ENCODE measurements at places on chromosomes 12 and 14.
A peak's percentile ranks its signal among the peaks of the same experiment; 100 is the strongest.

- DNase-seq = no peak
Measured at GRCh38 chr14:104105071-104105821, 19.7 kb downstream of the ASPG start.

DNA sequence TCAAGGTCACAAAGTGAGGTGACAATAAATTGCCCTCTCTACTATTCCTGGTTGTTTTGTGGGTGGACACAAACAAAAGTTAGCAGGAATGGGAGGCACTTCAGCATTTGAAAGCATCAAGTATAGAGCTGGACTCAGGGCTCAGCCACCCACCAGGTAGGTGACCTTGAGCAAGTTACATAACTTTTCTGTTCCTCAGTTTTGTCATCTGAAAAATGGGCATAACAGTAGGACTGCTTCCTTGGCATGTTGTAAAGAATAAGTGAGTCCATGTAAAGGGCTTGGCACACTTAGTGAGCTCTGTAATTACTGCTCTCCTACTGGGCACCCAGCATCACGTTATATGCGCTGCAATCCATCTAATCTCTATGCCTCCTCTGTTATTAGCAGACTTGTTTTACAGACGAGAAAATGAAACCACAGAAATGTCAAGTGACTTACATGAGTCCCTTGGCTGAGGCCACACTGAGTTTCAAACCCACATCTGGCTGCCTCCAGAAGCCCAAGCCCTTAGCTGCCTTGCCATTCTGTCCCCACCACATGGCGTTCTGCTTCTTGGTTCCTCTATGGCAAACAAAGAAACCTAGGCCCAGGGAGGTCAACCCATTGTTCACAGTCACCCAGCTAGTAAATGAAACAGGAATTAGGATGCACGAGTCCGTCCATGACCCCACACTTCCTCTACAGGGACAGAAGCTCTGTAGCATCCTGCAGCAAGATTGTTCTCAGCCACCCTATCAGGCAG is 63.2 kb upstream of the SLC24A4 start:
- no peak for DNase-seq

- no peak for DNase-seq
Measured at GRCh38 chr12:129312048-129312447, 458.8 kb downstream of the GLT1D1 start.

- DNase-seq = no peak
Measured at GRCh38 chr12:130595566-130595965, 120.5 kb downstream of the RIMBP2 start.

- DNase-seq = no peak
Measured at GRCh38 chr14:85533023-85533860, 3.3 kb downstream of the FLRT2 start.

DNA sequence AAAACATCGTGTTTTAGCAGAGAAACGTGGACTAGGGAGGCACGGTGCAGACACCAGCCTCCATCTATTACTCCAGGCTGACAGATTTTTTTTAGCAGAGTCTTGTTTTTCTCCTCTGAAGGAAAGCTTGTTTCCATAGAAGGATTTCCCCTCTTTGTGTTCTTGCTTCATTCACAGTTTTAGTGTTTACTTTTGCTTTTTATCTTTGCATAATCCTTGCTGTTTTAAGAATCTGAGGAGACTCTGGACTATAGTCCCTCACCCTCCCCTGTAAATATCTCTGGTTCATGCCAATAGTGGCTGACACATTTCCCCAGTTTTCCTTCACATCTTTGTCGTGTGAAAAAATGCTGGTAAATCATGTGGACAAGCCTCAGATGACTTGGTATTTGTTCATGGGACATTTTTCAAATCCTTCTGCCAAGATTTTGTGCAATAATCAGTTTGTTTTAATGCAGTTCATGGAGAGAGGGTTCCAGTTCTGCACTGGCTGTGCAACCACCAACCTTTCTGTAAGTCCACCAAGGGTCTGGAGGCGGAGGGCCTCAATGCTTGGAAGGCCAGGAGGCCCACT is 39.9 kb upstream of the TMCC3 start:
- no peak for DNase-seq

DNA sequence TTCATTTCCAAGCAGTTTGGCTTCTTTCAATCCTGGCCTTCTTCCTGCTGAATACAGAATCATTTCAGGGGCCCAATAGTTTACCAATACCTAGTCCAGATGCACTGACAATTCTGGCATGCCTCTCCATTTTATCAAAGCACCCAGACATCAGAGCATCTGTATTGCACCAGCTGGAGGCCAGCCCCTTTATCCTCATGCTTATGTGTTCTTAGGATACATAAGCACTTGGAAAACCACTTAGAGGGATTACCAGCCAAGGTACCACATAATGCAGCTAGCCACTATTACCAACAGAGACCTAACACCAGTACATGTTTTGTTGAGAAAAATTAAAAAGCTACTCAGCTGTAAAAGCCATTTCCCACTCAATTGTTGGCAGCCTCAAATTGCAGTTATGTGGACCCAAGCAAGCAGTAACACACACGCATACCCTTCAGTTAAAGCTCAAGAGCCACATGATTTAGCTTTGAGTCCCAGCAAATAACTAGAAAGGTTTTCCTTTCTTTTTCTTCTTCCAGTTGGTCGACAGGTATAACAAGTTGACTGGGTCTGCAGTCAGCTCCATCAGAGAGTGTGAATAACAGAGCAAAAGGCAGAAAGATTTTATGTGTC is 263.8 kb downstream of the DIO2 start:
- no peak for DNase-seq

GRCh38 chr14:65709576-65709975 is 297.0 kb downstream of the FUT8 start:
- no peak for DNase-seq

DNA sequence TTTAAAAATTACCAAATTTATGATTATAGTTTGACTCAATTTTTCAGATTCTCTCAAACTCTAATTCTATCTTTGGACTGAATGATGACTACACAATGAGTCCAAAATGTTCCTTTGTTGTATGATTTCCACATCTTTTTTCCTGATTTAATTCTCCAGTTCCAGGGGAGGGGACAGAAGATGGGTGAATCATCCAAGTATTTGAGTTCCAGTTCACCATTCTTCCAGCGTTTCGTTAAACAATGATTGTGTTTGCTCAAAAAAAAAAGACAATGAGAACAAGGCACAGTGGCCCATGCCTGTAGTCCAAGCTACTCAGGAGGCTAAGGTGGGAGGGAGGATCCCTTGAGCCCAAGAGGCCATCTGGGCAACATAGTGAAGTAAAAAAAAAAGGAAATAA is 23.8 kb downstream of the BAZ1A start:
- no peak for DNase-seq

- no peak for DNase-seq
Measured at GRCh38 chr12:94762259-94762942, 112.0 kb upstream of the TMCC3 start.

DNA sequence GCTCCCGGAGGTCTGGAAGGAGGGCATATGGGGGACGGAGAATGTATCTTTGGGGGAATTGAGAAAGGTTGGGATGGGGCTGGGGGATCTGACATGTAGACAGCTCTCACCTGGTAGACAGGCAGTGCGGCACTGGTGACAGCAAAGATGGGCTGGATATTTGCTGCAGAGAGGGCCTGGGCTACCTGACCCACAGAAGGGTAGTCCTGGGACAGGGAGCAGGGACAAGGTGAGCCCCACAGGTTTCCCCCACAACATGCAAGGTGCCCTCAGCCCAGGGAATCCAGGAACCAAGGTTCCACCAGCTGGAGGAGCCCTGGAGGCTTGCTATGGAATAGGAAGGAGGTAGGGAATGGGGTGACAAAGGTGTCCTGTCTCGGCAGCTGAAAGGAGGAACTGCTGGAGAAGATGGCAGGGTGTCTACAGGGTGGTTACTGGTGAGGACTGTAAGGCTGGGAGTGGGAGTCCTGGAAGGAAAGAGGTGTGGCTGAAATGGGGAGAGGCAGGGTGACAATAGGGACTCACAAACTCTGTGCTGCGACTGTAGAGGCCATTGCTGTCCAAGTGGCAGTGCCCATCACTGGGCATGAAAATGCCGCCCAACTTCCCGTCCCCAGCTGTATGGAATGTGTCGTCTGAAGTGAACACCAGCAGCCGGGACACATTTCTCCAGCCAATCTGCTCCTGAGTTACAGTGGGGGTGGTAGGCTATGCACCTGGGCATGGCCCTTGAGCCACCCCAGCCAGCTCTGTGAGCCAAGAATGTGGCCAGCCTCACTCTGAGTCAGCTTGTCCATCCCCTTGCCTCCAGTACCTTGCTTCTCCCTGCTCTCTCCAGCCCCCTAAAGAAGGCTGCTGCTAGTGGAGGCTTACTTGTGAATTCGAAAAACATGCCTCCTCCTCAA is 11.3 kb downstream of the ITGB7 start:
- DNase-seq = no peak

- no peak for DNase-seq
Measured at GRCh38 chr12:123134826-123135225, 16.1 kb downstream of the PITPNM2 start.

DNA sequence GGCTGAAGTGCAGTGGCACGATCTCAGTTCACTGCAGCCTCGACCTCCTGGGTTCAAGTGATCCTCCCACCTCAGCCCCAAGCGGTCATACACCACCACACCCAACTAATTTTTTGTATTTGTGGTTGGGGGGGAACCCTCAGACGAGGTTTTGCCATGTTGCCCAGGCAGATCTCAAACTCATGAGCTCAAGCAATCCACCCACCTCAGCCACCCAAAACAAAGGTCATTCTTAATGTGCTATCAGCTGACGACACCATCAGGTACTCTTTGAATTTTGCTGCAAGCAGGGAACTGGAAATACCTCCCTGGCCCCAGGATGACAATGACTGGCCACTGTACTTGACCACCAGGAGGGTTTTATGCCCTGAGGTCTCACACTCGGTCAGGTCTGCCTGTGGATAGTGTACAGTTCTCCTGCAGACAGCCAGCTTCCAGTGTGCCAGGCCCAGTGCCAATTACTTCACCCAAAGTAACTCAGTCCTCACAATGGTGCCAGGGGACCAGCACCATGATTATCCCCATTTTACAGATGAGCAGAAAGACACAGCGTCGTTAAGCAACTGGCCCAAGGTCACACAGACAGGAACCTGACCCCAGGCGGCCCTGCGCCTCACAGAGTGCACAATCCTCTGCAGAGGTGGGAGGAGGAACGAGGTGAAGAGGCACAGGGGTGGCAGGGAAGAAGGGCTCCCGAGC is 42.9 kb downstream of the ITPK1 start:
- DNase-seq = no peak

- no peak for DNase-seq
Measured at GRCh38 chr12:62643486-62643885, 176.9 kb downstream of the MON2 start.

DNA sequence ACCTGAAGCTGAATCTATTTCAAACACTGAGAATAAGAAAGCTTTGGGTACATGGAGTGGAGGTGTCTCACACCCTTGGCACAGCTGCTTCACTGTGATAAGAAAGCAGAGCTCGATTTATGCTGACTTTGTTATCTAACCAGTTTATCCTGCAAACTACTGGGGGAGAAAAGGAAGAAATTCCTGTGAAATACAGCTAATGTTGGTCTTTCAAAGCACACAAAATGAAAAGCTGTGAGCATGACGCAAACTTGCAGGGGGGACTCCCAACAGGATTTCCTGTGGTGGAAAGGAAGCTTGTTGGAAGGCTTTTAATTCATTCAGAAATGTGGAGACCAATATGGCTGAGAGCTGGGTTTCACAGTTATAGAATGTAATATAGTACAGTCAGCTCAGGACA is 53.4 kb downstream of the SRGAP1 start:
- no peak for DNase-seq

GRCh38 chr12:72499244-72499643 is 227.1 kb downstream of the TRHDE start:
- no peak for DNase-seq

- no peak for DNase-seq
Measured at GRCh38 chr12:32566663-32567295, 112.3 kb upstream of the DNM1L start.

DNA sequence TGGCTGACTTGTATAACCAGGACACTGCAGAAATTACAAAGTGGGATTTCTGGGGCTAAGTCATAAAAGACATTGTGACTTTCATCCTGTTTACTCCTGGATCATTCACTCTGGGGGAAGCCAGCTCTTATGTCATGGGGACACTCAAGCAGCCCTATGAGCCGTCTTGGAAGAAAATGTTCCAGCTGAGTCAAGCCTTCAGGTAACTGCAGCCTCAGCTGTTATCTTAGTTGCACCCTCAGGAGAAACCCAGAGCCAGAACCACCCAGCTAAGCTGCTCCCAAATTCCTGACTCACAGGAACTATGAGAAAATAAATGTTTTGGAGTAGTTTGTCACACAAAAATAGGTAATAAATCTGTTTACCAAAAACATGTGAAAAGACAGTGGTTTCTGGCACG is 43.1 kb upstream of the GXYLT1 start:
- no peak for DNase-seq

DNA sequence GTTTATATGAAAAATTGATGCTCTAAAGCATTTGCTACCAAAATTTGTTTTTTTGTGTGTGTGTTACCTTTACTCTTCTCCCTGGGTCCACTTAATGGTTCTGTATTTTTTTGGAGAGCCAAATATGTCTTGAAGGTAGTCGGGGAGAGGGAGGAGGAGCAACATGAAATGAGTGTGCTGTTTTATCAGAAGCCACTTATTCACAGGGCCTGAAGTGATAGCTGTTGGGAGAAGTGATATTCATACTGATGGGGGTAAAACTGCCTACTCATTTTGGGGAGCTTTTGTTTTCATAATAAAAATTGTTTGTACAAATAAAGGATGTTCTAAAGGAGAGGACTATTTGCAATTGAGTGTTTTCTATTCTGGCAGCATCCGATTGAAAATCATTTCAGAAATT is 29.2 kb downstream of the CRADD start:
- no peak for DNase-seq

- no peak for DNase-seq
Measured at GRCh38 chr12:5556033-5556614, 124.2 kb downstream of the NTF3 start.

GRCh38 chr12:42741771-42742510 is 152.4 kb upstream of the PRICKLE1 start:
- DNase-seq = peak; percentile 46

- no peak for DNase-seq
Measured at GRCh38 chr12:92047393-92047826, 98.2 kb downstream of the BTG1 start.

GRCh38 chr12:66120477-66120876 is 10.1 kb downstream of the LLPH start:
- no peak for DNase-seq

GRCh38 chr12:12927211-12928079 is 24.5 kb downstream of the GPRC5D start:
- no peak for DNase-seq

DNA sequence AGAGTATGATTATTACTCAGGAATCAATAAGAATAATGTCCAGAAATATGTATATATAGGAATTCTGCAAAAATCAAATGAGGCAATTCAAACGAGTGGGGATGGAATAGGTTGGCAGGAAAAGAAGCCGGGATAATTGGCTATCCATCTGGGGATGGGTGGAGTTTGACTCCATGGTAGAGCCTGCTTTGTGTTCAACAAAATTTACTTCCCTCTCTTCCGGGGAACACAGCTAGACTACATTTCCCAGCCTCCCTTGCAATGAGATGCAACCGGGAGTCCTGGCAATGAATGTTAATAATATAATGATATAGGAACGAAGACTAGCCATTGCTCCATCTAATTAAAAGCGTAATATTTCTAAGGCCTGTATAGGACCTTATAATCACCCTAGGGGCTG is 146.6 kb downstream of the EFCAB11 start:
- DNase-seq = no peak

Measured in HFF-Myc (cell line).